SK-MEL-5 (cell line): ENCODE measurements at places on chromosomes 3 and 15. TPM values are rescaled to one million over a fixed set of nuclear protein-coding genes. Genes with fewer than 3 reads are reported as not detected.

DNA sequence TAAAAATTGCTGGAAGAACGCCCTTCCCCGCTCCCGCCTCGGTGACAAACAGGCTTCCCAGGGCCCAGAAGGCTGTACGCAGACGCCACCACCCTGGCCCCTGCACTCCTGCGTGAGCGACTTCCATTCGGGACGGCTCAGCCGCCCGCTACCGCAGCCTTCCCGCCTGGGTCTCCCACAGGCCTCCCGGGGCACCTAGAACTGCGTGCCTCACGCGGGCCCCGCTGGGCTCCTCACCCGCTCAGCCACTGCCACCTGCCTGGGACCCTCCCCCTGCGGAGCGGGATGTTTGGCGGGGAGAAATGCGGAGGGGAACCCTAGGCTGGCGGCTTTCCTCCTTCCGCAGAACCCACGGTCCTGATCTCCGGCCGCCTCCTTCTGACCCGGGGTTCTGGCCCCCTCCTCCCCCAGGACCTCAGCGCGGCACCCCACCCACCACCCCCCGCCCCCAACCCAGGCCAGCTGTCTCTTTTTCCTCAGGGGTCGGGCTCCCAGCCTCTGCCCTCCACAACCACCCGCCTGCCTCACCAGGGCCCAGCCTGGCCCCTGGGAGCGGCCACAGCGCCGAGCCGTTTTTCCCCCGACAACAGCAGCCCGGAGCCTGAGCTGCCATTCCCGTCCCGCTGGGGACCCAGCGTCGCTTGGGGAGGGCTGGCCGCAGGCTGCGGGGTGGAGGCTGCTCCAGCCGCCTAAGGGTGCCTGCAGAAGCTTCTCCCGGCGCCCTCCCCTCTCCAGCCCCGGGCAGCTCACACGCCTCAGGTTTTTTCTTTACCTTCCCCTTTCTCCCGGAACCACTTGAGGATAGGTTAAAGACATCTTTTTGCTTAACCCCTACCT is 27.6 kb upstream of the RAB7A start:
- no peak for DNase-seq

DNA sequence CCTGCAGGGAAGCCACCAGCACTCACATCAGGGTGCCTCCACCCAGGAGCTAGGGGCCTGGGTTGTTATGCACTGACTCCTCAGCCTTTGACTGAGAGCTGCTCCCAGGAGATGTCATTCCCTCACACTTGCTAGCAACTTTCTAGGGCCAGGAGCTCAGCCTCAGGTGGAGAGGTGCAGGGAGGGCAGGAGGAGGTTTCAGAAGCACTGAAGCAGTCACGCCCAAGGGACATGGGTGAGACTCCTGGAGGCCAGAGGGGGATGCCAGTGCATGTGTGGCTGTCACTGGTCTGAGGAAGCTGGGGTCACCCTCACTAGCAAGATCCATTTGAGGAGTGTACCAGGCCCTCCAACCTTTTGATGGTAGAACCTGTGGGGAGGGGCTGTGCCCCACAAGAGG is 271.2 kb downstream of the PLCL2 start:
- DNase-seq = no peak

- DNase-seq = no peak
Observed at GRCh38 chr3:116864590-116864927, 155.0 kb downstream of the TUSC7 start.

DNA sequence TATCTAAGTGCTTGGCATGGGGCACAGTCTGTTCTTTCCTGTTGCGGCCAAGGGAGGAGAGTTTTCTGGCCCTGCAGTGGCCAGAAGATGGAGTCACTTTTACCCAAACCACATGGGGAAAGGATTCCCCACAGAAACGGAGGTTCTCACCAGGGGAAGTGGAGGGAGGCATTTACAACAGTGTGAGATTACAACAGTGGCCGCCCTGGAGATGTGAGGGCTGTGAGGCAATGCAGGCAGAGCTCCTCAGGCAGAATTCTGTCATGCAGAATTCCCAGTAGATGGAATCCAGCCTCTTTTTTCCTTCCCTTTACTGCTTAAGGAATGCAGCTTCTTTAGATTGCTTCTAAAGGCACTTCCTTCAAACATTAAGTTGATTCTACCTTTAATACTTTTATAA is 83.1 kb downstream of the CACNA1D start:
- DNase-seq = no peak

- no peak for DNase-seq
Observed at GRCh38 chr15:60844511-60845174, 365.7 kb upstream of the ICE2 start.

The CYP1A1 gene
- 2.7 and 5.7 TPM in 2 replicates for total RNA-seq

The BLOC1S6 gene
- 64.4 and 68.8 TPM in 2 replicates for total RNA-seq
